ENCODE measurements at places on chromosomes 12 and 14. TPM values are rescaled to one million over a fixed set of nuclear protein-coding genes. Genes with fewer than 3 reads are reported as not detected.

Gene ARHGDIB
- 3,336 TPM for polyA plus RNA-seq

Gene FGD4
- not detected for polyA plus RNA-seq

Gene SLC8A3
- polyA plus RNA-seq = not detected

Gene GPR132
- 40.2 TPM for polyA plus RNA-seq

Gene NFE2
- not detected for polyA plus RNA-seq

Gene RGS6
- polyA plus RNA-seq = not detected

Gene KRT4
- not detected for polyA plus RNA-seq

Gene KRT75
- polyA plus RNA-seq = not detected

Gene LIN52
- polyA plus RNA-seq = 12.4 TPM

Gene NDUFB1
- polyA plus RNA-seq = 245 TPM

GRCh38 chr14:92577321-92577742 lies 63.8 kb downstream of the RIN3 start:
- DNase-seq = no peak
- no peaks in the 10 kb centered on the region for H3K36me3 ChIP-seq
- H3K27me3 ChIP-seq = no peaks in the 10 kb centered on the region
- peaks cover 51% of the 10 kb centered on the region for H3K4me1 ChIP-seq
- peak overlapping the region; percentile 39 for H3K4me3 ChIP-seq

- peaks cover 28% of the 10 kb centered on the region for H3K36me3 ChIP-seq
- H3K4me3 ChIP-seq = no peak overlapping the region
- no peak overlapping the region for H3K27ac ChIP-seq
- peaks cover 10% of the 10 kb centered on the region for H3K4me1 ChIP-seq
Observed at GRCh38 chr14:91144425-91145145, 30.7 kb downstream of the DGLUCY start.

- H3K27me3 ChIP-seq = no peaks in the 10 kb centered on the region
- no peaks in the 10 kb centered on the region for H3K36me3 ChIP-seq
- H3K4me1 ChIP-seq = no peaks in the 10 kb centered on the region
- DNase-seq = no peak
- no peak overlapping the region for H3K4me3 ChIP-seq
Observed at GRCh38 chr12:7001921-7002591, 16.2 kb downstream of the LPCAT3 start.

DNA sequence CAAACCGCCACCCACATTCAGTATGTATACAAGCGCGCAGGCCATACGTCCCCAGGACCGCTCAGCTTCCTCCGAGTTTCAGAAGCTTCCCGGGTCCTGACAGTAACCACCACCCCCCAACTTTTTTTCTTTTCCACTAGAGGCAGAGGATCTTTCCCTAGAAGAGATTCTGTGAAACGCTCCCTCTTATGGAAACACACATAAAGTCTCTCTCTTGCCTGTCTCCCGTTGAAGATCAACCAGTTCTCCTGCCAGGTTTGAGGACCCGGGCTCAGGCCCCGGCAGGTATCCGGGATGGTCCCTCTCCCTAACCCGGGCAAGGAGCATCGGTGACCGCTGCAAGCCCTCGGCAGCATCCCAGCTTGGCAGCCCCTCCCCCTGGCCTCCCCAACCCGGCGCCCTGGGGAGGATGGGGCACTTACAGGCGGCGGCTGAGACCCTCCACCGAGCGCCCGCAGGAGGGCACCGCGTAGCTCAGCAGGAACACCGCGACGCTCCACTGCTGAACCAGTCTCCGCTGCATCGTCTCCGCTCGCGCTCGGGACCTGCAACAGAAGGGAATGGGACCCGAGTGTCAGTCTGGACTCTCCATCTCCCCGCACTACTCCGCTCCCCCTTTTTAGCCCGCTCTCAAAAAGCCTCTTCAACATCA lies 3.4 kb downstream of the PTHLH start:
- no peak overlapping the region for H3K27ac ChIP-seq
- peaks cover 3% of the 10 kb centered on the region for H3K4me1 ChIP-seq
- peaks cover 30% of the 10 kb centered on the region for H3K27me3 ChIP-seq

- DNase-seq = no peak
- no peak overlapping the region for H3K27ac ChIP-seq
- H3K27me3 ChIP-seq = no peaks in the 10 kb centered on the region
- no peak overlapping the region for H3K4me3 ChIP-seq
- H3K36me3 ChIP-seq = no peaks in the 10 kb centered on the region
Observed at GRCh38 chr14:35365130-35366055, 39.2 kb downstream of the NFKBIA start.

DNA sequence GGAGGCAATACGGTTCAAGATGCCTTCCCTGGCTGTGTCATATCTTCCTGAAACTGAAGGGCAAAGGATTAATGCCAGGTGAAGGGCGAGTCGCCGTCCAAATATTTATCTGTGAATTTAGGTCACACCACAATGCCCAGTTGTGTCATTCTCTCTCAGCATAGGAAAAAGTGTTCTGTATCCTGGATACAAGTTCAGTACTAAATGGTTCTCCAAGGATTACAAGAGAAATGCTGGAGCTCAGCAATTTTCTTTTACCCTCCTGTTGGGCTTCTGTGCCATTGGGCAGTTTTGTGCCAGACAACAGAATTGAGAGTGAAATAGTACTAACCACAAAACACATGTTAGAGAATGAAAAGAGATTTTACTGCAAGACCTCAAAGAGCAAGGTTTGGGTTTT lies 493.9 kb downstream of the EGLN3 start:
- no peaks in the 10 kb centered on the region for H3K36me3 ChIP-seq
- H3K4me3 ChIP-seq = no peak overlapping the region
- no peaks in the 10 kb centered on the region for H3K4me1 ChIP-seq
- DNase-seq = no peak
- no peaks in the 10 kb centered on the region for H3K27me3 ChIP-seq

DNA sequence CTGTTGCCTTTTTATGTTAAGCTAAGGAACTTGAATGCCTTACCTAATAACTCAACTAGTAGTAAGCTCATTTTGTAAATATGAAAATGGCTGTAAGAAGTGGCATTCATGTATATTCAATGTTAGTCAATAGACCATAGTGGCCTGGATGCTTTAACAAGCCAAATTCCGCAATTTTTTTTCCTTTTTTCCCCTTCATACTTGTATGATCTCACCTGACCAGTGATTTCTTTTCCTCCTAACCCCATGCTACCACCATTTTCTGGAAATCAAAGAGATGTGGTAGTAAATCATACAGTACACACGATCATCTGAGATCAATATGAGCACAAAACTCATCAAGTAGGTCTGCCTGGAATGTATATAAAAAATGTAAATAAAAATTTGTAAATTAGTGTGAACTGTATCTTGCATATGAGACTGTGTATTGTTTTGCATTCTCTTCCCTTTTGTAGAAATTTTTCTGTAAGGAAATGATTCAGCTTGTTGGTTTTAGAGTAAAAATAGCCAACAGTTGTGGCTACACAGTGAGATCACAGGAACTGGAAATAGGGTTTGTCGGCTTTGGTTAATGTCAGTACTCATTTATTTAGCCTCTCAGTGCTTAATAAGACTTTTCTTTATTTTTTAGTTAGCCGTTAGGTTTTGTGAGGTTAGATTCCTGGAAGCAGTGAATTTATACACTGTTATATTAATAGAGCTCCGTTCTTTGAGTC lies 62.5 kb downstream of the ETNK1 start:
- peaks cover 9% of the 10 kb centered on the region for H3K4me1 ChIP-seq
- no peaks in the 10 kb centered on the region for H3K27me3 ChIP-seq
- no peak for DNase-seq
- H3K4me3 ChIP-seq = no peak overlapping the region
- no peak overlapping the region for H3K27ac ChIP-seq

GRCh38 chr12:46956451-46957035 lies 122.9 kb upstream of the PCED1B start:
- H3K27me3 ChIP-seq = no peaks in the 10 kb centered on the region
- H3K36me3 ChIP-seq = no peaks in the 10 kb centered on the region
- no peak overlapping the region for H3K27ac ChIP-seq

DNA sequence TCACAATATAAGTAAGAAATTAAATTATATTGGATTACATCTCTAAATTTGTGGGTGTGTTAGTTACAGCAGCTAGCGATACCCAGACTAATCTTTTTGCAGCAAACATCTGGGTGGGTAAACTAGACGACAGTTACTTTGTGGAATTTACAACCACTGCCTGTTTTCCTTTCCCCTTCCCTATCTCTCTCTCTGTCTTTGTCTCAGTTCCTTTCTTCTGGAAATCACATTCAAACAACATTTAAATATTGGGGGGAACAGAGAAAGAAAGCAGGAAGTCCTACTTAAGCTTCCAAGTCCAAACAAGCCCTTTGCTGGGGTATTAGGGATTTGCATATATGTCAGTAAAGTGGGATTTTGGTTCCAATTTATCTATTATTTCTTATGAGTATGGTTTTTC lies 97.6 kb downstream of the WIF1 start:
- DNase-seq = no peak
- no peak overlapping the region for H3K27ac ChIP-seq
- no peak overlapping the region for H3K4me3 ChIP-seq
- no peaks in the 10 kb centered on the region for H3K4me1 ChIP-seq
- no peaks in the 10 kb centered on the region for H3K36me3 ChIP-seq

DNA sequence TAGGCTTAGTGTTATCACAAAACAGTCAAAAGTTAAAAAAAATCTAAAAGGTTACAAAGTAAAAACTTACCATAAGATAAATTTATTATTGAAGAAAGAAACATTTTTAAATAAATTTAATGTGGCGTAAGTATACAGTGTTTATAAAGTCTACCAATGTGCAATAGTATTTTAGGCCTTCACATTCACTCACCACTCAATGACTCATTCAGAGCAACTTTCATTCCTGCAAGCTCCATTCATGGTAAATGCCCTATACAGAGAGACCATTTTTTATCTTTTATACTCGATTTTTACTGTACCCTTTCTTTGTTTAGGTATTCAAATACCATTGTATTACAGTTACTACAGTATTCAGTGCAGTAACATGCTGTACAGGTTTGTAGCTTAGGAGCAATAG lies 124.5 kb downstream of the ANO4 start:
- DNase-seq = no peak
- no peaks in the 10 kb centered on the region for H3K4me1 ChIP-seq
- no peak overlapping the region for H3K4me3 ChIP-seq

DNA sequence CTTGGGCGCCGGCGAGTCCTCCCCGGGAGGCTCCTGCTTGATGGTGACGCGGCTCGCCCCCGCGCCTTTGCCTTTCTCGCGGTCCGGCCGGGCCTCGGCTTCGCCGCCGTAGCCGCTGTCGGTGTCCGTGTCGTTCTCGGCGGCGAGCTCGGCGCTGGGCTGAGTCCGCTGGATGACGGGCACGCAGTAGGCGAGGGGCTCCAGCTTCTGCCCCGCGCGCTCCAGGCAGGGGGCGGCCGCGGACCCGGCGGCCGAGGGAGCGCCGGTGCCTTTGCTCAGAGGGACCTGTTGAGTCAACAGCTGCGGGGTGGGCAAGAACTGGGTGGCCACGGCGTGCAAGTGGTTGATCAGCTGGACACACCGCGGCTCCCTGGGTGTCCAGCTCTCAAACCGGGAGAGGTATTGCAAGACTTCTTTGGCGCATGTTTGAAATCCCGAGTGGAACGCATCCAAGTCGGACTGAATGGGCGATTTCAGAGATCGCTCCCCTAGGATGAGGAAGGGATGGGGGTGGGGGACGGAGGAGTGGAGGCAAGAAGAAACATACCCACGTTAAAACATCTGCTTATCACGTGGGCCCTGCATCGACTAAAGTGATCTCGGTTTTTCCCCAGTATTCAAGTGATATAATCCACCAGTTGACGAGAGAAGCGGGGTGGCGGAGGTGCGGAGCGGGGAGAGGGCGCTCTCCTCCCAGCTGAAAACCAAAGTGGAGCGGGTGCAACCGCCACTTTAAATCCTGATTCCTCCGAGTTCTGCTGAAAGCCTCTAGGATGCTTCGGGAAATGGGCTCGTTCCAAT lies 2.0 kb downstream of the BHLHE41 start:
- H3K27ac ChIP-seq = no peak overlapping the region
- H3K4me1 ChIP-seq = peaks cover 21% of the 10 kb centered on the region
- no peaks in the 10 kb centered on the region for H3K36me3 ChIP-seq
- peak; percentile 22 for DNase-seq
- peaks cover 23% of the 10 kb centered on the region for H3K27me3 ChIP-seq
- H3K4me3 ChIP-seq = peak overlapping the region; percentile 39

DNA sequence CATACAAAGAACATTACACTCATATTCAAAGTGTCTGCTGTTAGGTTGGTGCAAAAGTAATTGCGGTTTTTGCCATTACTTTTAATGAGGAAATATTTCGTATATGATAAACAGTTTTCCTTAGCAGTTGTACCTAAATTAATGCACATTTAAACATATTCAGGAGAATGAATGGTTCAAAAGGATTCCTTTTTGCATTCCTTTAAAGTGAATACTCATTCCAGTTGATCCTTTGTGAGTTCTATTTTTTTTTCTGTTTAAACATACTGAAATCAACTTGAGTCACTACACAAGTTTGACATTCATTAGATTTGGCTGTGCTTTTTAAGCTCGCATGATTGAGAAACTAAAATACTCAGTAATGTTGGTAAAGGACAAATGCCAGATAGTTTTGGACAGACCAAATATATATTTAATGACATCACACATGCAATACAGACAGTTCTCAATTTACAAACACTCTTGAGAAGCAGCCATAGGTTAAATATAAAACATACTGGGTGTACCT lies 13.8 kb upstream of the SLC38A2 start:
- H3K27ac ChIP-seq = no peak overlapping the region
- H3K36me3 ChIP-seq = no peaks in the 10 kb centered on the region
- no peak for DNase-seq
- H3K27me3 ChIP-seq = no peaks in the 10 kb centered on the region
- peaks cover 25% of the 10 kb centered on the region for H3K4me1 ChIP-seq

DNA sequence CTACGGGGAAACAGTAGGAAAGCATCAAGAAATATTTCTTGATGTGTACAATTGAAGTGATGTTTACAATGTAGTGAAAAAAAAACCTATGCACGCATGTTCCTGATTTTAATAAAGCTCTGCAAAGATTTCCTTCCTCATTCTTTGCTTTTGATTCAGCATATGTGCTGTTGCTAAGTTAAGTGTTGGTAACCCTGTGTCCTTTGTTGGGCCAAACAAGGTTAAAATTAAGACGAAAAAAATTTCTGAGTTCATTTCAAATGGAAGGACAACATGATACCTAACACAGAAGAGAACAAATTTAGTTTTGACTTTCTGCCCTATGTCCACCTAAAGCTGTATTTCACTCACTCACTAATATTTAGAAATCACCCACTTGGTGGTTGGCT lies 62.8 kb downstream of the PPP2R5C start:
- peak overlapping the region; percentile 67 for H3K4me3 ChIP-seq
- DNase-seq = no peak
- H3K36me3 ChIP-seq = peaks cover 8% of the 10 kb centered on the region
- peak overlapping the region; percentile 97 for H3K27ac ChIP-seq
- H3K27me3 ChIP-seq = no peaks in the 10 kb centered on the region

- no peaks in the 10 kb centered on the region for H3K36me3 ChIP-seq
- H3K4me1 ChIP-seq = peaks cover 46% of the 10 kb centered on the region
- no peaks in the 10 kb centered on the region for H3K27me3 ChIP-seq
- no peak for DNase-seq
- peak overlapping the region; percentile 52 for H3K27ac ChIP-seq
Observed at GRCh38 chr14:61512026-61512834, 183.1 kb upstream of the HIF1A start.

- H3K36me3 ChIP-seq = no peaks in the 10 kb centered on the region
- no peak overlapping the region for H3K27ac ChIP-seq
- DNase-seq = no peak
- H3K27me3 ChIP-seq = no peaks in the 10 kb centered on the region
- H3K4me1 ChIP-seq = peaks cover 32% of the 10 kb centered on the region
Observed at GRCh38 chr12:124449623-124450375, 117.6 kb downstream of the NCOR2 start.

Data from naive thymus-derived CD4-positive, alpha-beta T cell (primary cell).